HepG2 (cell line): ENCODE measurements at places on chromosomes 2 and 18. TPM values are rescaled to one million over a fixed set of nuclear protein-coding genes. Genes with fewer than 3 reads are reported as not detected.

The STAMBP gene
- total RNA-seq: 53.2 and 85.0 TPM in 2 replicates

The MEP1B gene
- not detected in 2 replicates for total RNA-seq

The DCAF17 gene
- total RNA-seq: 30.0 and 35.3 TPM in 2 replicates

The NEMP2 gene
- 7.8 and 9.8 TPM in 2 replicates for total RNA-seq

The ZNF516 gene
- 13.7 and 18.7 TPM in 2 replicates for total RNA-seq

The TMEM182 gene
- 8.9 and 10.6 TPM in 2 replicates for total RNA-seq

The GPR75 gene
- 2.4 and 3.3 TPM in 2 replicates for total RNA-seq

The FSHR gene
- not detected in 2 replicates for total RNA-seq

The SIX3 gene
- total RNA-seq: not detected in 2 replicates

The TET3 gene
- 6.8 TPM in 2 replicates for total RNA-seq

The AFF3 gene
- total RNA-seq: not detected in 2 replicates

The SPDYA gene
- total RNA-seq: 0.17 and 0.75 TPM in 2 replicates

The PSME4 gene
- 77.8 and 171 TPM in 2 replicates for total RNA-seq

The STEAP3 gene
- 12.8 and 21.1 TPM in 2 replicates for total RNA-seq
